ENCODE measurements at places on chromosomes 4 and X.
A peak's percentile ranks its signal among the peaks of the same experiment; 100 is the strongest.

DNA sequence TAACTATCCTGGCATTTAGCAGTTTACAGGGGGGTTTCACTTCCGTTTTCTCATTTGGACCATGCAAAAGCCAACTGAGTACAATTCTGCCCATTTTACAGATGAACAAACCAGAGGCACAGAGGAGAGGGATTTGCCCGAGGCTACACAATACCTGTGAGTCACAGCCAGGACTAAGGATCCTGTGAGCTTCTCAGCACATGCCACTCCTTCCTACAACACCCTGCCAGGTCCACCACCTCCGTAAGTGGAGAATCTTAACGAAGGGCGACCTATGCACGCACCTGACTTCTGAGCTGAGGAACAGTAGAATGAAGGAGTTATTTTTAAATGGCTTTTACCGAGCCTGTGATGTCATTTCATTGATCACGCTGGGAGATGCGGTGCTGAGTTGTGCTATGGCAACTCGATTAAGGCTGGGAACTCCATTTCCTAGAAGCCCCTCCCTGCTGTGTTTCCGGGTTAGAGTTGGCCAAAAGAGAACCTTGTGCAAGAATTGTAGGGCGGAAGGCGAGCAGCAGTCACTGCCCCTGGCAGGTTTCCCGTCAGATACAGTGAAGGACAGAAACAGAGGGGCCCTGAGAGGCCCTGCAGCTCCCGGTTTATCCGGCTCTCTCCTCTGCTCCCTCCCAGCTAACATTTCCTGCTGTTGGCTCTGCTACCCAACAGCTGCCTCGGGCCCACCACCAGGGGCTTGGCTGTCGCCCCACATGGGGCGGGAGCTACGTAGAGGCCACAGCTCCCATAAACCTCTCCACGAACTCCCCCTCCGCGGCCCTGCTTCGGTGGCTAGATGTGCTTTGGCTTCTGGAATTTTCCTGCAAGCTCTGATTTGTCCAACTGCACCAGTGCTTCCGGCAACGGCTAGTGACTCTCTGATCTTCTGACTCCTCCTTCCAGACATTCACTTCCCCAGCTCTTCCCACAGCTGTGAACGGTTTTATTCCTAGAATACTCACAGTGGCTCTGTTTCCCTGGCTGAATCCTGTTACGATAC is 75.1 kb upstream of the USP9X start:
- peak; percentile 20 for DNase-seq

- DNase-seq, result no peak
These were observed 566.6 kb downstream of the GALNTL6 start for GRCh38 chr4:172379834-172380233.

DNA sequence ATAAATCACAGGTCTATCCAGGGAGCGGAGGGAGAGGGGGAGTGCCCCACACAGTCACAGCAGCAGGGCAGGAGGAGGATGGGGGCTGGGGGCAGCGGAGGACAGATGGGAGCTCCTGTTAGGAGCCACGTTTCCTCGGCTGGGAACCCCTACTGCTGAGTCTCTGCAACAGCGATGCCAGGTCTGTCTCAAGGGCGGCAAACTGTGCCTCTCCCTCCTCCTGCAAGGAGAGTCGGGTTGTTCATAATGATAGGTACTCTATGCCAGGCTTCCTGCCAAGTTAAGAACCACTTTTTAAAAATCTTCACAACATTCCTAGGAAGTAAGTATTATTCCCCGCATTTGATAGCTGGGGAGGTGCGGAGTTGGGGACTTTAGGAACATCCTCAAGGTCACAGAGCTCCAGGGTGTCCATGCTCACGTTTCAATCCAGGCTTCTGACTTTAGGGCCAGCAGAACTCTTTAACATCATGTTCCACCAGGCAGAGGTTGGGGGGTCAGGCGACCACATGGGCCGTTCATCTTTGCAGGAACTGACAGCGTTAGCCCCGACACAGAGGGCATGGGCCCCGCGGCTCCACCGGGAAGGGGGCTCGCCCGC is 98.3 kb upstream of the MAML3 start:
- DNase-seq, result no peak

- DNase-seq, result no peak
These were observed 31.7 kb downstream of the USP9X start for GRCh38 chrX:41116948-41117347.

DNA sequence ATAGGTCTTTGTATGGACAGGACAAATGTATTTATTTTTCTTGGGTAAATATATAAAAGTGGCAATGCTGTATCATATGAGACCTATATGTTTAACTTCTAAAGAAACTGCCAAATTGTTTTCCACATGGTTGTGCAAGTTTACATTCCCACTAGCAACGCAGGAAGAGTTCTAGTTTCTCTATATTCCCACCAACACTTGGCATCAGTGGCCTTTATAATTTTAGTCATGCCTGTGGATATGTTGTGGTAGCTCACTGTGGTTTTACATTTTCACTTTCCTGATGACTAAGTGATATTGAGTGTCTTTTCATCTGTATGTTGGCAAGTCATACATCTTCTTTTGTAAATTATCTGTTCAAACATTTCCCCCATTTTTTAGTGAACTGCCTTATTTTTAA is 126.0 kb downstream of the EMCN start:
- no peak for DNase-seq
